Naive B cell (primary cell): ENCODE measurements at places on chromosomes 12 and 14. TPM values are rescaled to one million over a fixed set of nuclear protein-coding genes. Genes with fewer than 3 reads are reported as not detected.

DNA sequence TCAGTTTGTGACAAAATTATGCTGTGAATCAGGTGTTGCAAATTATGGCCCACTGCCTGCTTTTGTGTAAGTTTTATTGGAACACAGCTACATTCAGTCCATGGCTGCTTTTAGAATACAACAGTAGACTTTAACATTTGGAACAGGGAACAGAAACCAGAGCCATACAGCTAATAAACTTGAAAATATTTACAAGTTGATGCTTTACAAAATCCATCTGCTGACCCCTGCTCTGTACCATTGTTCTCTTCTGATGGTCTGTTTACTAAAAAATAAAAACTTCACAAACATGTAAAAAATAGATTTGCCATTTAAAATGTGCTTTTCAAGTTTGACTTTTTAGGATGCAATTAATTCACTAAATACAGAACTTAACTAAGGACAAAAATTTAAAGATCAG, 20.8 kb downstream of the PSMA3 start:
- no peaks in the 10 kb centered on the region for H3K4me1 ChIP-seq
- H3K36me3 ChIP-seq = peaks cover 15% of the 10 kb centered on the region
- DNase-seq = no peak
- H3K27me3 ChIP-seq = no peaks in the 10 kb centered on the region
- H3K27ac ChIP-seq = no peak overlapping the region
- no peak overlapping the region for H3K4me3 ChIP-seq

The KLRK1 gene
- polyA plus RNA-seq = 3.3 TPM

GRCh38 chr12:12364787-12365445, 8.0 kb downstream of the BORCS5 start:
- no peak overlapping the region for H3K4me3 ChIP-seq
- no peak overlapping the region for H3K27ac ChIP-seq
- peaks cover 8% of the 10 kb centered on the region for H3K4me1 ChIP-seq
- no peak for DNase-seq
- H3K27me3 ChIP-seq = no peaks in the 10 kb centered on the region

DNA sequence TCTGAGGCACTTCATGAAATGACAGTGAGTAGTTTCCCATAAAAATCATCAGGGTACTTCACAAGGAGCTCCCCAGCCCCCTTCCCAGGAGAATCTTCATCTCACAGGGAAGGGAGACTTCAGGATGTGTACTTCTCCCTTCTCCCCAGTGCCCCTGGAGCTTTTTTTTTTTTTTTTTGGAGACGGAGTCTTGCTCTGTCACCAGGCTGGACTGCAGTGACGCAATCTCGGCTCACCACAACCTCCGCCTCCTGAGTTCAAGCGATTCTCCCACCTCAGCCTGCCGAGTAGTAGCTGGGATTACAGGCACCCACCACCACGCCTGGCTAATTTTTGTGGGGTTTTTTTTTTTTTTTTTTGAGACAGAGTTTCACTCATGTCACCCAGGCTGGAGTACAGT, 10.4 kb downstream of the ITPK1 start:
- peaks cover 23% of the 10 kb centered on the region for H3K4me1 ChIP-seq
- DNase-seq = no peak

The GPX2 gene
- polyA plus RNA-seq = not detected

DNA sequence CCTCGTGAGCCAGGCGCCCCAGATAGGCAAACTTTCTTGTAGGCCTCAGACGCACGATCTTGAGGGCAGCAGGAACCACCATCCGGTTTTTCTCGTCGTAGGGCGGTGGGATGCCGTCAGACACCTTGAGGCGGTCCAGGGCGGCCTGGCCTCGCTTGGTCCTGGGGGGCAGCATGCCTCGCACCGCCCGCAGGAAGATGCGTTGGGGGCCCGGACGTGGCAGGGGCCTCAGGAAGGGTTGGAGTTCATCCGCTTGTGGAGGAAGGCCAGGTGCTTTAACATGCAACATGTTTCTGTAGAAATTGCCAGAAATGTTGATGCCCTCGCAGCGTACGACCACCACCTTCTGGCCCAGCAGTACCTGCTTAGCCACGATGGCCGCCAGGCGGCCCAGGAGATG, 5.5 kb upstream of the TSPAN9 start:
- peaks cover 15% of the 10 kb centered on the region for H3K4me1 ChIP-seq
- DNase-seq = no peak
- H3K27ac ChIP-seq = no peak overlapping the region

GRCh38 chr14:74941676-74942097, 13.7 kb downstream of the PGF start:
- H3K36me3 ChIP-seq = no peaks in the 10 kb centered on the region
- H3K27ac ChIP-seq = peak overlapping the region; percentile 90
- peak overlapping the region; percentile 69 for H3K4me3 ChIP-seq
- H3K4me1 ChIP-seq = peaks cover 57% of the 10 kb centered on the region
- no peaks in the 10 kb centered on the region for H3K27me3 ChIP-seq

DNA sequence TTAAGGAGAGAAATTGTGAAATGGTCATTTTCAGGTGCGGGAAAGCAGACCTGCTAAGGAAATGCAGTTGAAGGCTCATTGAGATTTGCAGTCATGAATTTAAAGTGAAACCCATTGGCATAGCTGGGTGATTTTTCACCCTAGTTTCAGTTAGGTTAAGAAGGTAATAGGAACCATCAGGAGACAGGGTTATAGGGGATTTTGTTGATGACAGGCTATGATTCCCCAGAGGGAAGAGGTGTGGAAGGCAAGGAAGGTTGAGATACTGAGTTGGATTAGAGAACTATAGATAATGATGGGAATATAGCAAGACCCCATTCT, 22.7 kb upstream of the BMAL2 start:
- H3K27ac ChIP-seq = no peak overlapping the region
- no peaks in the 10 kb centered on the region for H3K27me3 ChIP-seq
- H3K4me3 ChIP-seq = no peak overlapping the region
- no peaks in the 10 kb centered on the region for H3K36me3 ChIP-seq

GRCh38 chr12:64716839-64717455, 42.3 kb downstream of the GNS start:
- H3K27ac ChIP-seq = no peak overlapping the region
- H3K4me3 ChIP-seq = no peak overlapping the region
- H3K4me1 ChIP-seq = no peaks in the 10 kb centered on the region
- H3K36me3 ChIP-seq = peaks cover 25% of the 10 kb centered on the region

DNA sequence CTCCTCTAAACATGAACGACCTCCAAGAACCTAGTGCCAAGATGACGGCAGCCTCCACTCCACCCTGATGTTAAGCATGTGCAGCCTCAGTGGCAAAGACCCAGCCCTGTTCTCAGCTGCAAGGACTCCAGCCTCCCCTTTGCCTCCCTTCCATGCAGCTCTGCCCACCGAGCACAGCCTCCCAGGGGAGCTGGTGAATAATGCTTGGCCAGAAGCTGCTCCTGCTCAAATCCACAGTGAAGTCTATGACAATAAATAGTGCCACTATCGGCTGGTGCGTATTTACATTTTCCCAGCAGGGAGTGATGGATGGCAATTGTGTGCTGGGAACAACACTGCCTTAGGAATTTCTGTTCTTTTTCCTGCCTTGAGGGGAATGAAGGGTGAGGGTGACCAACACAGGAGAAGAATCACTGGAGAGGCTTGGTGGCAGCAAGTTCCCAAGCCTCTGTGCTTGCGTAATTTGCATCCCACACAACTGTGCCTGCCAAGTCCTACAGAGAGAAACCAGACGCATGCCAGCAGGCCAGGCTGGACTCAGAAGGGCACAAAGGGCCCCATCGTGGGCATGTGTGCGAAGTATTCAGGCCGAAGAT, 29.9 kb upstream of the TC2N start:
- DNase-seq = no peak
- peaks cover 4% of the 10 kb centered on the region for H3K27me3 ChIP-seq
- no peak overlapping the region for H3K27ac ChIP-seq
- no peak overlapping the region for H3K4me3 ChIP-seq
- no peaks in the 10 kb centered on the region for H3K4me1 ChIP-seq
- no peaks in the 10 kb centered on the region for H3K36me3 ChIP-seq

The EML5 gene
- 1.0 TPM for polyA plus RNA-seq

DNA sequence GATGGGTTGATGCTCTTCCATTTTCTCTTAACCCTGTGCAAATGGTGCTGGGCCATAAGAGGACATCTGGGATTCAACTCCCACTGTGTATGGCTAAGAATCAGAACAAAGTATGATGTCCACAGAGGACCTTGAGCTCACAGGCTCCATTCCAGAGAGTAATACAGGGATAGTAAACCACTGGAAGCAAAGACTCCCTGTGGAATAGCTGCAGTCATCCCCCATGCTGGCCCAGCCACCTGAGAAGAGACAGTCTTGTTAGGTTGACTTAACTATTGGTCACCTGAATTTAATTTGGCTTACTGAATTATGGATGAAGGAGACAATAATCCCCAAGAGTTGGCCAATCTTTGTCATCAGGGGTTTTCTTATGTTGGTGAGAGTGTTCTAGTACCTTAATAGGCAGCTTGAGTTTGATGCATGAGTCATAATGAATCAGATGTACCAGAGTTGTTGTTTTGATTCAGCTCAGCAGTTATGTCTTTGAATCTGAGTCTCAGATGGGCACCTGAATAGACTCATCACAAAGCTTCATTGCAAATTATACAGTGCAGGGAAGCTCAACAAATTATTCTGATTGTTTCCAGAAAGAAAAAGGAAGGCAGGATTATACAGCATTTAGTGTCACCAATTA, 122.7 kb downstream of the SSPN start:
- H3K36me3 ChIP-seq = peaks cover 6% of the 10 kb centered on the region
- no peak overlapping the region for H3K4me3 ChIP-seq
- peaks cover 26% of the 10 kb centered on the region for H3K4me1 ChIP-seq
- H3K27me3 ChIP-seq = peaks cover 5% of the 10 kb centered on the region

The STXBP6 gene
- polyA plus RNA-seq = not detected

- no peak overlapping the region for H3K27ac ChIP-seq
- H3K27me3 ChIP-seq = no peaks in the 10 kb centered on the region
- no peak for DNase-seq
- H3K4me1 ChIP-seq = no peaks in the 10 kb centered on the region
- H3K36me3 ChIP-seq = no peaks in the 10 kb centered on the region
These were observed 172.8 kb upstream of the LMNTD1 start for GRCh38 chr12:25725931-25726330.

GRCh38 chr14:54784657-54785056, 118.0 kb downstream of the GCH1 start:
- no peak overlapping the region for H3K4me3 ChIP-seq
- no peak overlapping the region for H3K27ac ChIP-seq
- no peak for DNase-seq
- peaks cover 5% of the 10 kb centered on the region for H3K27me3 ChIP-seq
- H3K36me3 ChIP-seq = peaks cover 17% of the 10 kb centered on the region
- peaks cover 11% of the 10 kb centered on the region for H3K4me1 ChIP-seq

The NGB gene
- polyA plus RNA-seq = not detected

- H3K27ac ChIP-seq = peak overlapping the region; percentile 30
- no peaks in the 10 kb centered on the region for H3K4me1 ChIP-seq
- DNase-seq = no peak
- H3K36me3 ChIP-seq = peaks cover 8% of the 10 kb centered on the region
- no peaks in the 10 kb centered on the region for H3K27me3 ChIP-seq
These were observed 243.8 kb upstream of the PWP1 start for GRCh38 chr12:107441665-107442300.

GRCh38 chr14:46499521-46499920, 152.1 kb downstream of the RPL10L start:
- H3K27me3 ChIP-seq = no peaks in the 10 kb centered on the region
- no peaks in the 10 kb centered on the region for H3K36me3 ChIP-seq
- no peaks in the 10 kb centered on the region for H3K4me1 ChIP-seq
- no peak overlapping the region for H3K27ac ChIP-seq
- no peak overlapping the region for H3K4me3 ChIP-seq

DNA sequence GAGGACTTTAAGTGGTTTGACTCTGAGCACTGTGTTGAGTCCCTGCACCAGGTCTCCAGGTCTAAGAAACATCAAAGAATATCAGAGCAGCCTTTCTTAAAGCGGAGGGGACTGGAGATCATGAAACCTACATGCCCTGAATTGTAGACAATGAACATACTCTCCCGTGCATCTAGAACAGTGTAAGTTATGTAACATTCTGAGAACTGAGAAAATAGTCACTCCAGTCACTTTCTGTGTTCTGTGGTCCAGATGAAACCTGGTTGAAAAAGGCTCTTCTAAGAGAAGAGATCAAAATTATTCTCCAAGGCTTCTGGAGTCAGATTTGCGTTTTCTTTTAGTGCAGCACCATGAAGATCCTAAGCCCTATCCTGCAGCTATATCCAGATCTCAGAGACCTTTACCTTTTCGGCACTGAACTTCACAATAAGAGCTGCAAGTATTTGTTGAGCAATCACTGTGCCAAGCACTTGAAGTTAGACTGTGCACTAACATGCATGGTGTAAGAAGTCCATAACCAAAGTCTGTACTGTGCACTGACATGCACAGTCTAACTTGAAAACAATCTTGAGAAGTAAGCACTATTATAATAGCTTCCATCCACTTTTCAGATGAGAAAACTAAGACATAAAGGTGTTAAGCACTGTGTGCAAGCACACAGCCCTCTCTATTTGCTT, 65.6 kb upstream of the TMEM263 start:
- no peaks in the 10 kb centered on the region for H3K4me1 ChIP-seq
- H3K36me3 ChIP-seq = no peaks in the 10 kb centered on the region
- no peak overlapping the region for H3K27ac ChIP-seq
- H3K4me3 ChIP-seq = no peak overlapping the region

GRCh38 chr12:96578526-96579125, 89.2 kb downstream of the CFAP54 start:
- H3K27ac ChIP-seq = no peak overlapping the region
- peaks cover 5% of the 10 kb centered on the region for H3K27me3 ChIP-seq
- no peak overlapping the region for H3K4me3 ChIP-seq

The KLRC2 gene
- not detected for polyA plus RNA-seq

DNA sequence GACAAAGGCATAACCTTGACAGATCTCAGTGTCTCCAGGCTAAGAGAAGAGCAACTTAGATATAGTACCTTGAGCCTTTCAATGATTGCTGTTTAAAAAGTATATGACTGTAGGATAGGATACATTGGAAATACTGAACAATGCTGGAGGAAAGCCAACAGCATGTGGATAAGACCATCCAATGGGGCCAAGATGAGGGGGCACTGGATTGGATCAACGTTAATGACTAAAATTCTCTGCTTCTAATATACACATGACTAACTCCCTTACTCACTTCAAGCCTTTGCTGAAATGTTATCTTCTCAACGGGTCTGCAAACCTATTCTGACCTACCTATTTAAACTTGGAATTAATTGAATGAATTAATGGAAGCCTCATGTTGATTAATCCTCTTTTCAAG, 354.9 kb downstream of the RAD51B start:
- no peaks in the 10 kb centered on the region for H3K36me3 ChIP-seq
- H3K27me3 ChIP-seq = no peaks in the 10 kb centered on the region
- H3K4me1 ChIP-seq = no peaks in the 10 kb centered on the region
- no peak overlapping the region for H3K27ac ChIP-seq
- no peak for DNase-seq

The SLC7A8 gene
- polyA plus RNA-seq = not detected
